Activated CD8-positive, alpha-beta T cell treated with anti-CD3 and anti-CD28 coated beads, Interleukin-2, amount 10 ng/mL, durations not matched to agents 7 days and 5 days (primary cell): ENCODE measurements at places on chromosomes 6 and 20. TPM values are rescaled to one million over a fixed set of nuclear protein-coding genes. Genes with fewer than 3 reads are reported as not detected.

- DNase-seq: no peak
Measured at GRCh38 chr20:61396262-61396848, 144.3 kb downstream of the CDH4 start.

DNA sequence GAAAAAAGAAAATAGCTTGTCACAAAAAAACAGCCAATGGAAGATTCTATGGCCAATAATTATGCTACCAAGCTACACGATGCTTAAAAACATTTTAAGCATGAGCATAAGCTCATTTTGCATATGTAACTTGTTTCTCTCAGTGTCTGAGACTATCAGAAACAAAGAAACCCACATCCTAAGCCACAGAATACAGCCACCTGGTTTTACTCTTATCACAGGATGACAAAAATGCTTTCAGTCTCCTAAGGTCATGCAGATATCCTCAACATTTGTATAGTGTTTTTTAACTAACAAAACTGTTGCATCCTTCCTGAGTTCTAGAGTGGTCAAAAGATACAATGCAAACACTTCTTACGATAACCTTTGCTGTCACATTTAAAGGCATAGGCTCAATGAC is 172.1 kb upstream of the RUNX2 start:
- DNase-seq: peak; percentile 79

GRCh38 chr6:32109114-32109764 is at the start of gene TNXB:
Gene TNXB (minus strand): TSS chr6:32109338. CDS start chr6:32098198, 11,140 bp downstream.
- no peak for DNase-seq

- peak; percentile 89 for DNase-seq
Measured at GRCh38 chr6:109455437-109456110, at the start of gene MICAL1. Gene MICAL1 (minus strand): TSS chr6:109455772. CDS start chr6:109454196, 1,576 bp downstream.

GRCh38 chr6:155047523-155047922 is 52.4 kb downstream of the TIAM2 start:
- no peak for DNase-seq

- no peak for DNase-seq
Measured at GRCh38 chr6:101986476-101986875, 593.0 kb downstream of the GRIK2 start.

DNA sequence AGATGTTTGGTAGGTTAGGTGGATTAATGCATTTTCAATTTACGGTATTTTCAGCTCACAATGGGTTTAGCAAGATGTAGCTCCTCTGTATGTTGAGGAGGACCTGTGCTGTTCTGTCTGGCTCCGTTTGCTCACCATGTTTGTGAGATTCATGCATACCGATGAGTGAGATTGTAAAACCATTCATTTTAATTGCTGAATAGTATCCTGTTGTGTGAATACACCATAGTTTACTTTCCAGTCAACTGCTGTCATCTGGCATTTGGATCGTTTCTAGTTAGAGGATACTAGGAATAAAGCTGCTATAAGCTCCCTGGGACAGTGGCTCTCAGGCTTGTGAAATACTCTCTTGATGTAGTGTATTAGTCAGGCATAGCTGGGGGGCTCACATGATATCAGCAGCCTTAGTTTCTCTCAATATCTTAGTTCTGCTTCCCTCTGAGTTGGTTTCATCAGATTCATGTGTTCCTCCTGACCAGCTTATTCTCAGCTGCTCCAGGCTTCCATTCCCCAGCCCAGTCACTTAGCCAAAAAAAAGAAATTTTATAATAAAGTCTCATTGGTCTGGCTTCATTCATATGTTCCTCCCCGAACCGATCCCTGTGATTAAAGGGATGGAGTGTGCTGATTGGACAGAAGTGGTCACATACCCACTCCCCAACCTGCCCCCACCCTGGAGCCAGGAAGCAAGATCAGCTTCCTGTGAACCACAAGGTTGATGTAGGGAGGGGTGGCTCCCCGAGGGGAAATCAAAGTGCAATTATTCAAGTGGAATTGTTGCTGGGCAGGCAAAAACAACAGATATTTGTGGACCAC is 10.9 kb upstream of the B4GALT5 start:
- no peak for DNase-seq

DNA sequence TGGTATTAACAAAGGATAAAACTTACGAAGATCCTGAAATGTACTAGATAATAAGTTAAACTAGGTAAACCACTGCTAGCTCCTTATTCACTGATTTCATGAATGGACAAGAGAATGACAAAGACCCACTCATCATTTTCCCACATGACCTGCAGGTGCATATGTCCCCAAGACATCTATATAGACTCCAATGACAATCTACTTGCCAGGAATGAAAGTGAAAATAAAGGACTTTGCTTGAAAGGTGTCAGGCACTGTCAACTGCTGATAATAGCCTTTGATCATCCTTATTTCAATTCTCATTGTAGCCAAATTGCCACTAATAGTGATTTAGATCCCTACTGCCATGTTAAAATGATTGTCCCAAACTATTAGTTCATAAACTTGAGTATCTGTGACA is 321.8 kb downstream of the HACE1 start:
- DNase-seq: no peak

DNA sequence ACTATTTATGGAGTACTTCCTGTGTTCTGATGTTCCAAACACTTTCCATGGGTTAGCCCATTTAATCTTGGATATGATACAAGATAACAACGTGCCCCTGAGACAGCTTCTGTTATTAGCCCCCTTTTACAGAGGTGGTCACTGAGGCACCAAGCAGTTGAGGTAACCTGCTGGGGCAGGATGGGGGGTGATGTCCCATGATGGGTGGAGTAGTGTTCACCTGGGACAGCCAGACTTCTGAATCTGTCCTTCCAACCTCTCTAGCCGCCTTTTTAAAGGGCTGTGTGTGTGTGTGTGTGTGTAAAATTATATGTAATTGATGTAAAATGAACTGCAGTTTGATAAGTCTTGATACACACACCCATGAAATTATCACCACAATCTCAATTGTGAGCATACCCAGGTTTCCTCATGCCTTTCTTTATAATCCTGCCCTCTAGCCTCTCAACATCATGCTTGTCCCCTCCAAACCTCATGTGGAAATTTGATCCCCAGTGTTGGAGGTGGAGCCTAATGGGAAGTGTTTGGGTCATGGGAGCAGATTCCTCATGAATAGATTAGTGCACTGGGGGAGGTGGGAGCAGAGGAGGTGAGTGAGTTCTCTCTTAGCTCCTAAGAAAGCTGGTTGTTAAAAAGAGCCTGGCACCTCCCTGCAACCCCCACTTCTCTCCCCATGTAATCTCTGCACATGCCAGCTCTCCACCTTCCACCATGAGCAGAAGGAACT is 39.2 kb downstream of the PLAGL2 start:
- no peak for DNase-seq

DNA sequence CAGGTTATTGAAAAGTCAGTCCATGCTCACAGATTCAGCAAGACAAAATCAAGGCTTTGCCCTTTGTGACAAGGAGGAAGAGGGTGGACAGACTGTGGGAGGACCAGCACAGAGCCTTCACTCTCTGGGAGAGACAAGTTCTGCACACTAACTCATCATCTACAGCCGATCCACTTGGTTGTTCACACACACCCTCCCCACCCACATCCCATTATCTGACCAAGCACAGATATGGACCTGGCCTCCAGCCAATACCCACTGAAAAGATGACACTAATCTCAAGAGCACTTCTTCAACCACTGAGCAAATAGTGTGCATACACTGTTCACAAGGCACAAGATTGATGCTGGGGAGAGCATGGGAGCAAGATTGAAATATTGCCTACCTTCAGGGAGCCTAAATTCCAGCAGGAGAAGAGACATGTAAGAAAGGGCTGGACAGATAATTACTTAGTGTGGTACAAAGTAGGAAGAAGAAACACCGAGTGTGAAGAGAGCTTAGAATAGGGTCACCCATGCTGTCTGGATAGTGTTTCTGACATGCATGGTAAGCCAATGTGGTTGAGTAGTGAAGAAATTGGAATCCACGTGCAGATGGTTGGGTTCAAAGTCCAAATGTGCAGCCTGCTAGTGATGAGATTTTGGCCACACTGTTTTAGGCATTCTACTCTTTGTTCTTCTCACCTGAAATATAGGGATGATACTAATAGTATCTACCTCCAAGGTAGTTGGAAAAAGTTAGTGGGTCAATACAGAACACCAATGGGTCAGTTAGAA is 21.7 kb upstream of the IL17A start:
- DNase-seq: no peak

DNA sequence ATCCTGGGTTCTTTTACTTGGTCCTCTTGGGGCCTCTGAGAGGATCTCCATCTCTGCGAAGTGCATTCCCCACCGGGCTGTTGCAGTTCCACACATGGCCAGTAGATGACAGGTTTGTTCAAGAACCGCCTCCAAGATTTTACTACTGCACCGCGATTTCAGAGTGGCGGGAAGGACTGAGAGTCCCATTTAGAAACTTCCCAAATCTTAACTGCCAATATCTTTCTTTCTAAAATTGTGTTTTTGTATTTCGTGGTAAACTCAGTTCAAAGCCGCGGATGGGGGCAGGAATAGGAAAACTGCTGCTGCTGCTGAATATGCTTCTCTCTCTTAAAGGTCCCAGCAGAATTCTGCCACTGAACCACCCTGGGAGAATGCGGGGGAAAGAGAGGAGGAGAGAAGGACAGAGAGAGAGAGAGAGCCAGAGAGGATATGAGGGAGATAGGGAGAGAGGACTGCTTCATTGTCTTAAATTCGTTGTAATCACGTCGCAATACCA is 8.6 kb upstream of the BTNL2 start:
- peak; percentile 82 for DNase-seq

- DNase-seq: no peak
Measured at GRCh38 chr6:25511376-25511775, 140.6 kb upstream of the SCGN start.

DNA sequence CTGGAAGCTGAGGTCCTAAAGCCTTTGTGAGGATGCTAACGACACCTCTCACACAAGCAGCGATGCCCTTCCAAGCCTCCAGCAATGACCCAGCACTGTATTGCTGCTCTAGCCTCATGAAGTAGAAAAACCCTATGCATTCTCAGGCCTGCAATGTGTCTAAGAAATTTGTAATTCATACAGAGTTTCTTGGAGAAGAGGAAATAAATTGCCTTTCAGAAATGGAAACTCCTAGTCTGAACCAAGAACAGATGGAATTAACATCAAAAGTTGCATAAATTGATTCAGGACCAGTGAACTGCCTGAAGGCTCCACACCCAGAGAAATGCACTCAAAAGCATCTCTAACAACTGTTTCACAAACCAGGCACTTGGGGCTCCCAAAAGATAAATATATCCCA is 353.6 kb downstream of the ADGRB3 start:
- DNase-seq: no peak

DNA sequence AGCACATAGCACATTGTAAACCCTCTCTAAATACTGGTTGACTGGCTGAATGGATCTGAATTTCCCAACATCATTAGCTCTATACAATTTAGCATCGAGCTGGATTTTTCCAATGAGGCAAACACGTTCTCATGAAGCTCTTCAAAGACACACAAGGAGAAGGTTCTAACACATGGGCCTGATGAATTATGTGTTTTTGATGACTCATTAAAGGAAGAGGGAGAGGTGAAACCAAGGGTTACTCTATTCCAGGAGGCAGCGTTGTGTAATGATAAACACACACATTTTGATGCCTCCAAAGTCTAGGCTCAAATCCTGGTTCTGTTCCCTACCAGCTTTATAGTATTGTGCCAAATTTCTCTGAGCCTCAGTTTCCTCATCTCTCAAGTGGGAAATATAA is 84.3 kb downstream of the PFDN4 start:
- DNase-seq: no peak

GRCh38 chr6:42860036-42860435 is 19.4 kb upstream of the RPL7L1 start:
- no peak for DNase-seq

DNA sequence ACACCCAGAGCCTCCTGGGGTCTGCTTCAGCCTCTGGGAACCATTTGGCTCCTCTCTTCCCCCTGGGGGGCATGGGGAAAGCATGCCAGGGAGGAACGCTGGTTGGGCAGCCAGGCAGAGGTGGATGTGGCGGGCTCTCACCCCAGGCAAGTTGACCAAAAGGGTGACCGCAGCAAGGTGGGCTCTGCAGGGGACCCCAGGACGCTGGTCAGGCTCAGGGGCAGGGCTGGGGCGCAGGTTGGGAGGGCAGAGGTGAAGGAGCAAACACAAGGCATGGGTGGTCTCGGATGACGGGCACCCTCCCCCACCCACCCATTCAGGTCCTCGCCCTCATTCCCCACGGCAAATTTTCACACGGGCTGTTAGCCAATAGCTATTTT is 30.2 kb upstream of the MRGBP start:
- DNase-seq: no peak

DNA sequence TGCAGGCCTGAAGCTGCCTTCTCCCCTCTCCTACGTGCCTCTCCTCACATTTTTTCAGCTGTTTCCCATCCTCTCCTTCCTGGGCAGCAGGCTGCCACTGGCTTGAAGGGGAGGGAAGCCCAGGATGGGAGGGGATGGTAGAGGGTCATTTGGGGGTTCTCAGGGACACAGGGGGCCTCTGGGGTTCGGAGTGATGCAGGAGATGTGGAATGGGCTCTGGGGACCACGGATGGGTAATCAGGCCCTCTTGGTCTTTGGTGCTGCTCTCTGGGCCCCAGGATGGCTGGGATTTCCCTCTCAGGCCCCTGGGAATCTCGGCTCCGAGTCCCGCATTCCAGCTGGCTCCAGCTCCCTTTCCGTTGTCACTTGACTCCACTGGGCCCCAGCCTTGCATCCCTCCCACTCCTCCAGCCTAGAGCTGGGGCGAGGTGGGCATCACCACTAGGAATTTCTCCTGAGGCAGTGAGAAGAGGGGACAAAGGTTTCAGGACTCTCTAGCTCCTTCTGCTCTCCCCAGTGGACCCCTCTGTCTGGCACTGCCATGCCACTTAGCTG is 2.0 kb upstream of the DDR1 start:
- no peak for DNase-seq

DNA sequence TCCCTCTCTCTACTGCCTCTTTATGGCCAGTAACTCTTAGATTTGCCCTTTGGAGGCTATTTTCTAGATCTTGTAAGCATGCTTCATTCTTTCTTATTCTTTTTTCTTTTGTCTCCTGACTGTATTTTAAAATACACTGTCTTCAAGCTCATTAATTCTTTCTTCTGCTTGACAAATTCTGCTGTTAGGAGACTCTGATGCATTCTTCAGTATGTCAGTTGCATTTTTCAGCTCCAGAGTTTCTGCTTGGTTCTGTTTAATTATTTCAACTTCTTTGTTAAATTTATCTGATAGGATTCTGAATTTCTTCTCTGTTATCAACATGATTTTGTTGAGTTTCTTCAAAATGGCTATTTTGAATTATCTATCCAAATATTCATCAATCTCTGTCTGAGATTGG is 25.0 kb upstream of the SDCBP2 start:
- DNase-seq: no peak

CST7 gene
- total RNA-seq: 43.9 TPM

PSORS1C1 gene
- total RNA-seq: not detected

RBPJL gene
- not detected for total RNA-seq

NFATC2 gene
- 55.8 TPM for total RNA-seq

ARMH2 gene
- 0.97 TPM for total RNA-seq

OGFRL1 gene
- 8.8 TPM for total RNA-seq

SLC35F1 gene
- total RNA-seq: not detected

PRKN gene
- not detected for total RNA-seq

GABRR1 gene
- not detected for total RNA-seq

HRH3 gene
- not detected for total RNA-seq

WFDC2 gene
- total RNA-seq: not detected

PRSS16 gene
- total RNA-seq: 0.81 TPM
